ENCODE measurements at places on chromosomes 4 and X. TPM values are rescaled to one million over a fixed set of nuclear protein-coding genes. Genes with fewer than 3 reads are reported as not detected.
A peak's percentile ranks its signal among the peaks of the same experiment; 100 is the strongest.

Gene CXCL3
- total RNA-seq: 3.5 TPM

Gene SCRG1
- total RNA-seq: not detected

Gene RUFY3
- 52.3 TPM for total RNA-seq

Gene ARR3
- not detected for total RNA-seq

Gene PHEX
- 0.04 TPM for total RNA-seq

Gene RBM46
- total RNA-seq: 4.2 TPM

DNA sequence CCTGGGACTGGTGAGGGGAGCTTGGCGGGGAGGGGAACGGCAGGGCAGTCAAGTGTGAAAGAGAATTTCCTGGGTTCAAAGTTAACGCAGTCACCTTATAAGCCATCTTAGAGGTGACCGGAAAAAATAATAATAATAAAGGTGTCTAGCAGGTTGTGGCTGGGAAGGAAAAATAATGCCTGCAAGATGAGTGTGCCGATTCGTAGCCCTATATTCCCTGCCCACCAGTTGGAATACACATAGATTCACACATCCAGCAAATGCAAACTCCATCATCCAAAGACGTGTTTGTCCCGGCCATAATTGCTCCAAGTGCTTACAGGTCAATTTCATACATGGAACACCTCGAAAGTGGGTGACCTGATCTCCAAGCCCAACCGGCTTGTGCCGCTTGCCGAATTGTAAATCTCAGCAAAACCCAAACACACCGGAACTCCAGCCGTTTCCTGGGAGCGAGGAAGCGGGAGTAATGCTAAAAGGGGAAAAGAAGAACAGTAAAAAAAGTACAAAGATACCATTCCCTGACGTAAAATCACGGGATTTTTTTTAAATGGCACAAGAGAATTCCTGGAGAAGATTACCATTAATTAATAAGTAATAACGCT lies 1.3 kb upstream of the FAT1 start:
- peak overlapping the region; percentile 96 for H3K27ac ChIP-seq
- H3K4me3 ChIP-seq: peak overlapping the region; percentile 95
- DNase-seq: no peak
- peaks cover 33% of the 10 kb centered on the region for H3K4me1 ChIP-seq

DNA sequence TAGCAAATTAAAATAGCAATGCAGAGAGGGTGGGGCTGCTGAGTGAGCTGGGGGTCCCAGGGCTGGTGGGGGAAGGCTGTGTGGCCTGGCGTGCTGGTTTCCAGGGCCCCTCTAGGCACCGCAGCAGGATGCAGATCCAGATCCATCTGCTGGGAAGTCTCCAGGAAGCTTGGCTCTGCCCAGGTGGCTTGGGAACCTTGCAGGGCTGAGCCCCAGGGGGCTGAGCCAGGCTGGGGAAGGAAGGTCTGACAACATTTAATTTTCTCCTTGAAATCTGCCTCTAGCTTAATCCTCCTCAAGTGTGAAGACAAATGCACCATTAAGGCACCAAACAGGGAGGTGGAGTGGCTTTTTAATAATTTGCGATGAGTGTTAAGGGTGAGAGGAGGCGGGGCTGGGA lies 31.7 kb downstream of the SORCS2 start:
- no peak overlapping the region for H3K4me3 ChIP-seq
- no peak for DNase-seq
- no peak overlapping the region for H3K27ac ChIP-seq
- no peaks in the 10 kb centered on the region for H3K36me3 ChIP-seq
- no peaks in the 10 kb centered on the region for H3K4me1 ChIP-seq
- H3K27me3 ChIP-seq: no peaks in the 10 kb centered on the region

GRCh38 chr4:78863254-78863869 lies 75.9 kb downstream of the PAQR3 start:
- H3K27ac ChIP-seq: no peak overlapping the region
- H3K36me3 ChIP-seq: peaks cover 17% of the 10 kb centered on the region
- H3K4me3 ChIP-seq: no peak overlapping the region
- H3K27me3 ChIP-seq: no peaks in the 10 kb centered on the region
- H3K4me1 ChIP-seq: no peaks in the 10 kb centered on the region

- no peak overlapping the region for H3K27ac ChIP-seq
- H3K27me3 ChIP-seq: peaks cover 37% of the 10 kb centered on the region
- peaks cover 3% of the 10 kb centered on the region for H3K4me1 ChIP-seq
- H3K4me3 ChIP-seq: no peak overlapping the region
- no peak for DNase-seq
- no peaks in the 10 kb centered on the region for H3K36me3 ChIP-seq
Measured at GRCh38 chrX:70446380-70447350, 2.0 kb downstream of the DLG3 start.

GRCh38 chrX:6225288-6225910 lies 3.3 kb downstream of the NLGN4X start:
- peak overlapping the region; percentile 92 for H3K4me3 ChIP-seq
- peak overlapping the region; percentile 73 for H3K27ac ChIP-seq
- H3K36me3 ChIP-seq: no peaks in the 10 kb centered on the region
- H3K4me1 ChIP-seq: peaks cover 43% of the 10 kb centered on the region

- H3K36me3 ChIP-seq: peaks cover 23% of the 10 kb centered on the region
- peaks cover 13% of the 10 kb centered on the region for H3K27me3 ChIP-seq
- H3K4me3 ChIP-seq: no peak overlapping the region
- no peak overlapping the region for H3K27ac ChIP-seq
- H3K4me1 ChIP-seq: peaks cover 27% of the 10 kb centered on the region
Measured at GRCh38 chr4:128596115-128596514, 213.4 kb upstream of the JADE1 start.

DNA sequence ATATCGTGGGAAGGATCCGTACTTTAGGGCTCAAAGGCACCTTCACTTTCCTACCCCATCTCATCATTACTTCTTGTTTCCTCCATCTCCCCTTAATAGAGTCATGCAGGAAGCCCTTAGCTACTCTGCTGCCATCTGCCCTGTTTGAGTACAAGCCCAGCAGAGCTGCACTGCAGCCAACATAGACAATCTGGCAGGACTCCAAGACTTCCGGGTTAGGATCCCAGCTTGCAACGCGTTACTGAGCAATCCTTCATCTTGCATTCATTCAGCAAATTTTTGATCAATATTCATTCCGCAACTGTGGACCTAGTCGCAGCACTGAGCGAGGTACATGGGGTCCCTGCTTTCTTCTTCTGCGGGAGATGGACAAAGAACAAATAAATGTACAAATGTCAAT lies 344.9 kb downstream of the BCOR start:
- peaks cover 5% of the 10 kb centered on the region for H3K27me3 ChIP-seq
- H3K27ac ChIP-seq: no peak overlapping the region
- H3K4me1 ChIP-seq: peaks cover 15% of the 10 kb centered on the region
- no peak for DNase-seq
- H3K4me3 ChIP-seq: no peak overlapping the region

DNA sequence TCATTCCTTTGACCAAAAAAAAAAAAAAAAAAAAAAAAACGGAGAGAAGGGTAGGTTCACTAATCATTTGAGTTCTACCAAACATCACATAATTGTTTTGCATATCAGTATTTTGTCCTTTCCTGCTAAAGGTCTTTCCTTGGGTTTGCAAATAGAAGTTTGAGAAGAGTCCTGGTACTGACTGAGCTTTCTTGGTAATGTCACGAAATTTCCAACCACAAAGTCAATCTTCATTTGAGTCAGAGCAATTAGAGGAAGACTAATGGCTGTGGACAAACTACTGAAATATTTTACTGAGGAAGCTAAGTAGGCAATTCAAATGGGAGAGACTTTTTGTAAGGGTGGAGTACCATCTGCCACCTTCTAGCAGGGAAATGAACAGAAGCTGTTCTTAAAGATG lies 21.7 kb upstream of the CD40LG start:
- no peak overlapping the region for H3K27ac ChIP-seq
- no peaks in the 10 kb centered on the region for H3K4me1 ChIP-seq
- H3K4me3 ChIP-seq: no peak overlapping the region
- H3K36me3 ChIP-seq: no peaks in the 10 kb centered on the region

DNA sequence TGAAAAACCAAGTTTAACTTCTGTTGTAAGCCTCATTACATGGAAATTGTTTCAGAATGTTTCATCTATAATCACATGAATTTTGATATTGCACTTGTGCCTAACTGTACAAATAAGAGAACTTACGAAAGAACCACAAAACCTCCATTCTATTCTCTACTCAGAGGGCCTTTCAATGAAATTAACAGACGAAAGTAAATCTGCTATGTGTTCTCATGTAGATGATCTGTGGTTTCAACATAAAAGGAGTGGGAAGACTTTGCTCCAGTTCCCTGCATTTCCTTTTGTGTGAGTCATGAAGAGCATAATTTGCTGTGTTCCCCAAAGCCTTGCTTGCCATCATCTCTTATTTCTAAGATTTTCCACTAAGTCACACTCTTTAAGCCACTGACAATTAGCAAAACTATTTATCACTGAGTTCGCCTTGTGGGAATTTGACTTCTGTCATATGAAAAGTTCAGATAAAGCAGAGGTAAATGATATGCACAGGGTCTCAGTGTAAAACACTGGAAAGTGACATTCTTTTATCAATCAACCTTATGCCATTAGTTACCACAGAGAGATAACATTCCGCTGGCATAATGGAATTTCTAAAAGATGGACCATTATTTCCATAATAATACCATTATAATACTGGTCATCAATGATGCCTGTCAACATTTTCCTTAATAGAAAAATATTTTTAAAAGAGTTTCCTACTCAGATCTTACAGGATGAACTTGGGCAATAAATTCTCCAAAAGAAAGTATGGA lies 329.8 kb downstream of the NR3C2 start:
- H3K4me1 ChIP-seq: peaks cover 46% of the 10 kb centered on the region
- no peak overlapping the region for H3K27ac ChIP-seq

GRCh38 chrX:154356596-154356995 lies 17.8 kb downstream of the FLNA start:
- H3K27me3 ChIP-seq: no peaks in the 10 kb centered on the region
- no peaks in the 10 kb centered on the region for H3K4me1 ChIP-seq
- H3K4me3 ChIP-seq: no peak overlapping the region
- peaks cover 35% of the 10 kb centered on the region for H3K36me3 ChIP-seq
- no peak for DNase-seq
- no peak overlapping the region for H3K27ac ChIP-seq

DNA sequence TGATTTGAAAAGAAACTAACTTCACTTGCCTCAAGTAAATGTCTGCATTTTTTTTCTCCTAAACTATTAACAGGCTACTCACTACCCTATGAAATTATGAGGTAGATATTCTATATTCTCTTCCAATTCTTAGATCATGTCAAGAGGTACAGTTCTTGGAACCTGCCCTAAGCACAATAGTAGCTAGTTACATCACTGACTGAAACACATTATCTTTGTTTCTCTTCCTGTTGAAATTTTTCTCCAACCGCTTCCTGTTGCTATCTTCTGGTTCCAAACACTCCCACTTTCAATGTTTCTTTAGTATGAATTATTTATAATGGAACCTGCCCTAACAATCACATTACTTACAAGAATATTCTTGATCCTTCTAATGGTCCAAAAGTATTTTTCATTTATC lies 5.0 kb upstream of the BANK1 start:
- H3K4me3 ChIP-seq: no peak overlapping the region
- DNase-seq: no peak
- peaks cover 17% of the 10 kb centered on the region for H3K4me1 ChIP-seq

DNA sequence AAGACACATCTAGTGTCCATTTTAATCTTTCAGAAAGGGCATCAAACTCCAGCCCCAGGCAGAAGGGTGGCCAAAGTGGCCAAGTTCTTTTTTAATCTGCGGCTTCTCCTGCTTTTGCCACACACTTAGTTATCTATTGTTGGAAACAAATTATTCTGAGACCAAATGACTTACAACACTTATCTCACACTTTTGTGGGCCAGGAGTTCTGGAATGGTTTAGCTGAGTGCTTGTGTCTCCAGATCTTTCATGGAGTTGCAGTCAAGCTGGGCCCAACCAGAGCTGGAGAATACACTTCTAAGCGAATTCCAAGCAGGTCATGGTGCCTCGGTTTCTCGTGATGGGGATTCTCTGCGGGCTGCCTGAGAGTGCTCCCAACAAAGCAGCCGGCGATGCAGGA lies 4.0 kb downstream of the TXK start:
- no peak for DNase-seq
- H3K27me3 ChIP-seq: peaks cover 3% of the 10 kb centered on the region
- peaks cover 9% of the 10 kb centered on the region for H3K36me3 ChIP-seq
- no peak overlapping the region for H3K27ac ChIP-seq

DNA sequence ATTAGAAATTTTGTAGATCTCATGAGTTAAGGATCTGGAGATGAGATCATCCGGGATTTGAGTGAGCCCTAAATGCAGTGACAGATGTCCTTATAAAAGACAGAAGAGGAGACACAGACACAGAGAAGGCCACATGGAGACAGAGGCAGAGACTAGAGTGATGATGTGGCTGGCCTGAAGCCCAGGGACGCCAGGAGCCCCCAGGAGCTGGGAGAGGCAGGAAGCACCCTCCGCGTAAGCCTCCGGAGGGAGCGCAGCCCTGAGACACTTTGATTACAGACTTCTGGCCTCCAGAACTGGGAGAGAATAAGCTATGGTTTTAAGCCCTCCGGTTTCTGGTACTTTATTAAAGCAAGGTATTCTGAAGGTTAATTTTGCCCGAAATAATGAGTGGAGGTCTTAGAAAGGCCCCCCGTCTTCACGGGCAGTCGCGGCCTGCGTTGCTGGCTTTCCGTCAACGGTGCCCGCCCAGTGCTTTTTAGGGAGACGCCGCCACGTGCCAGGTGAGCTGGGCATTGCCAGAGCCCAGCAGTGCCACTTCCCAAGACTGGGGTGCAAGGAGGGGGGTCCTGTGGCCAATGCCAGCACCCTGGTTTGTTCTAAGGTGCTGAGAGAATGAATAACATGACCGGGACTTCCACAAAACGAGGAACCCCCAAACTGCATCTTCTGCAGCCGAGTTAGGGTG lies 8.1 kb downstream of the DHRSX start:
- H3K4me1 ChIP-seq: peaks cover 26% of the 10 kb centered on the region
- H3K4me3 ChIP-seq: no peak overlapping the region

DNA sequence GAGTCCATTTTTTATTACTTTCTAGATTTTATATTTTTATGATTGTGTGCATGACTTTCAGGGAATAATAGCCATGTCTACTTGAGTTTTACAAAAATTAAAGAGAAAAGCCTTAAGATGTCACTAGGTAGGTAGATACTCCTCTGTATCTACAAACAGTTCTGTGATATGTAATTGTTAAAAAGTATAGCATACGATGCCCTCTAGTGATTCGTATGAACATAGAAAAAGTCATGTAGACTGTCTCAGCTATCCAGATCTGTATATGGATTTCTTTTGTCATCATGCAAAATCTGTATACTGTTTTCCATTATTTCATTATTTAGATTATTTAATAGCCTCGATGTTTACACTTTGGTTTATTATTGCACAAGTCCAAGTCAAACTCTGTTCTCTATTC lies 856.6 kb downstream of the CENPC start:
- no peak overlapping the region for H3K4me3 ChIP-seq
- H3K36me3 ChIP-seq: no peaks in the 10 kb centered on the region
- no peak for DNase-seq
- no peak overlapping the region for H3K27ac ChIP-seq
- peaks cover under 1% of the 10 kb centered on the region for H3K4me1 ChIP-seq

- H3K4me1 ChIP-seq: peaks cover 4% of the 10 kb centered on the region
- no peak overlapping the region for H3K27ac ChIP-seq
- H3K27me3 ChIP-seq: no peaks in the 10 kb centered on the region
Measured at GRCh38 chr4:189126040-189126439, 814.6 kb upstream of the FRG1 start.

- H3K4me3 ChIP-seq: peak overlapping the region; percentile 92
- DNase-seq: no peak
- no peaks in the 10 kb centered on the region for H3K36me3 ChIP-seq
- H3K4me1 ChIP-seq: peaks cover 16% of the 10 kb centered on the region
- peak overlapping the region; percentile 92 for H3K27ac ChIP-seq
Measured at GRCh38 chrX:125204681-125205132, 115.0 kb upstream of the TEX13C start.
